ENCODE measurements at places on chromosomes 5 and 9.

- no peak for DNase-seq
These were observed 681 bp upstream of the LHFPL2 start for GRCh38 chr5:78649211-78649695.

GRCh38 chr5:65142511-65143011, 339.2 kb downstream of the ADAMTS6 start:
- DNase-seq = no peak

DNA sequence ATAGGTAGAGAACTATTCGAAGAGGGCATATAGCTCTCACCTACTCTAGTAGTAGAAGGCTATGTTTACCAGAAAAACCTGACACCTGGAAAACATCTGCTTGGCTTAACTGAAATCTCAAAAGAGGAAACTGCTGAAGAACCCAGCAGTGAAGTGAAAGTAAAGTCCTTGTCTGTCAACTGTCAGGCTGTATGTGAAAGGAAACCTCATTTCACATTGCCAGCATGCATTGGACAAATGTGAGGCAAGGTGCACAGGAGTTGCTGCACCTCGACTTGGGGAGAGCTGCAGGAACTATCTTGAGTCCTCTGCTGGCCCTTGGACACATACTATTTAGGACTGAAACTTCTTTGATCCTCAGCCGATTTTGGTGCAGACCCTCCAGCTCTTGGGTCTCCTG, 53.3 kb downstream of the NREP start:
- peak; percentile 33 for DNase-seq

DNA sequence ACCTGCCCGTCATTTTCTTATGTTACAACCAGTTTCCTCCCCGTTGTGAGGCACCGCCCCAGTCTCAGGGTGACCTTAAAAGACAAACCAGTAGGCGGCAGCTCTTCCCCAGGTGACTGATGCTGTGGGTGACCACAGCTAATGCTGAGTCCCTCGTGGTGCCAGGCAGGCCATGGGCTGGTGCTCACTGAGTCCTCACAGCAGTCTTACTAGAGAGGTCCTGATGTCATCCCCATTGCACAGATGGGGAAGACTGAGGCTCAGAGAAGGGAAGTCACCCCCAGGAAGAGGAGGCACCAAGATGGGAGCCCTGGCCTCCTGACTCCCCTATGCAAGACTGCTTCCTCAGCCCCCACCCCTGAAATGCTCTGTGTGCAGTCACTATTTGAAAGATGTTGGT, 978 bp downstream of the CFAP157 start:
- no peak for DNase-seq

DNA sequence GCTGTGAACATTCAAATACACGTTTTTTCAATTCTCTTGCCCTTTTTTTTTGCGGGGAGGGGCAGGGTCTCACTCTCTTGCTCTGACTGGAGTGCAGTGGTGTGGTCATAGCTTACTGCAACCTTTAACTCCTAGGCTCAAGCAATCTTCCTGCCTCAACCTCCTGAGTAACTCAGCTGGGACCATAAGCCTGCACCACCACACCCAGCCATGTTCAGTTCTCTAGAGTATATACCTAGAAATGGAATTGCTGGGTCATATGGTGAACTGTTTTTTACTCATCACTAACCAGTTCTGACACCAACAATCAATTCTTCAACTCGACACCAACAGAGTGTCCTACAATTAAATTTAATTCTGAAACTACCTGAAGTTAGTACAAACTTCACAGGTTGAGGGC, 85.5 kb upstream of the ZNF169 start:
- peak; percentile 41 for DNase-seq

DNA sequence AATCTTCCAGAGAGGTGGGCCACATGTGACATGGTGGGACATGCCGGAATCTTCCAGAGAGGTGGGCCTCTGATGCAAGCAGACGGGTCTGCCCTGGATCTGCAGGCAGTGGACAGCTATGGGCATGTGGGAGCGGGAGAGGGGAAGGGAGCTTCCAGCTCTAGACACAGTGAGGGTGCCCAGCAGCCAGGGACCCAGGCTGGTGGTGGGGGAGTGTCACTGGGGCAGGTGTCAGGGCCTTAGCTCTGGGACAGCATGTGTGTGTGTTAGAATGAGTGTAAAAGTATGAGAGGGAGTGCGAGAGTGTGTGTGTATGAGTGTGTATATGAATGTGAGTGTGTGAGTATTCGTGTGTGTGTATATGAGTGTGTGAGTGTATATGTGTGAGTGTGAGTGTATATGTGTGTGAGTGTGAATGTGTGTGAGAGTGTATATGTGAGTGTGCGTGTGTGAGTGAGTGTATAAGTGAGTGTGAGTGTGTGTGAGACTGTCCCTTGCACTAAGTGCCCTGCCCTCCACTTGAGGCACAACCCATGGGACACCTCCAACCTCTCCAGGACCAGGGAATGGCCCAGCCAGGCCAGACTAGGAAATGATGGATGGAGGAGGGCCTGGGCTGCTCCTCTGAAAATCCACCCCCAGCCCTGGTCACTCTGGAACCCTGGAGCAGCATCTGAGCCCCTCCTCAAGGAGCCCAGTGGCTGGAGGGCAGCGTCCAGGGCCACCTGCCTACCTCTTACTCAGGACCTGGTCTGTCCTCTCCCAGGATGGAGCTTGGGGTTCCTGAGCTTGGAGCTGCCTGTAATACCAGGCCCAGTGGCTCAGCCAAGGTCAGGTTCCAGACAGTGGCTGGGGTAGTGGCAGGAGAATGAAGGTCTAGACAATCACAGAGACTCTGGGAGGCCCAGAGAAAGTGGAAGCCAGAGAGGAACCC, 122.2 kb downstream of the C9orf50 start:
- no peak for DNase-seq

GRCh38 chr9:120901755-120902568, 24.6 kb downstream of the TRAF1 start:
- DNase-seq = no peak

DNA sequence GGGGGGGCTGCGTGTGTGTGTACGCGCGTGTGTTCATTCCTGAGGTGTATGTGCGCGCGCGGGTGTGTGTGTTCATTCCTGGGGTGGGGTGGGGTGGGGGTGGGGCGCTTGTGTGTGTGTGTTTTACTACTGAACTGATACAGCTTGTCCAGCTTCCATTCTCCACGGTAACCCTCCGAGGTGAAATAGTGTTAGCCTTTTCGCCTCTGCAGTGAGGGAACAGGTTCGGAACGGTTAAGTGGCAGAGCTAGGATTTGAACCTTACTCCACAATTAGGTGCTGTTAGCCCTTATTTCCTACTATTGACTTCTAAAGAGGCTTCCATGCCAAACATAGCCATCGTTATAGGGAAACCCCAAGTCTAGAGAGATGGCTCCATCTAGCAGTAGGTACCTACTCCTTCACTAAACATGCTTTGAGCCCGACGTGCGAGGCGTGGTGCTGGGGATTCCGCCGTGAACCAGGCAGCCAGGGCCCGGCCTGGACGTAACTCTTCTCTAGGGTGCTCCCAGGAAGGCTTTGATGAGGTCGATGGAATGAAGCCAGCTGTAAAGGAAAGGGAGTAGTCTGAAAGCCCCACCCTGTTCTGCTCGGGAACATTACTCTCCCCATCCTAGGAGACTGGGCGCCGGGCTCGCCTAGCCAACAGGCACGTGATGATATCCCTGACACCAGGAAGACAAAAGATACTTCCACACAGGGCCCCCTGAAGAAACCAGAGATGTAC, 782 bp upstream of the SKP1 start:
- DNase-seq = peak; percentile 18

DNA sequence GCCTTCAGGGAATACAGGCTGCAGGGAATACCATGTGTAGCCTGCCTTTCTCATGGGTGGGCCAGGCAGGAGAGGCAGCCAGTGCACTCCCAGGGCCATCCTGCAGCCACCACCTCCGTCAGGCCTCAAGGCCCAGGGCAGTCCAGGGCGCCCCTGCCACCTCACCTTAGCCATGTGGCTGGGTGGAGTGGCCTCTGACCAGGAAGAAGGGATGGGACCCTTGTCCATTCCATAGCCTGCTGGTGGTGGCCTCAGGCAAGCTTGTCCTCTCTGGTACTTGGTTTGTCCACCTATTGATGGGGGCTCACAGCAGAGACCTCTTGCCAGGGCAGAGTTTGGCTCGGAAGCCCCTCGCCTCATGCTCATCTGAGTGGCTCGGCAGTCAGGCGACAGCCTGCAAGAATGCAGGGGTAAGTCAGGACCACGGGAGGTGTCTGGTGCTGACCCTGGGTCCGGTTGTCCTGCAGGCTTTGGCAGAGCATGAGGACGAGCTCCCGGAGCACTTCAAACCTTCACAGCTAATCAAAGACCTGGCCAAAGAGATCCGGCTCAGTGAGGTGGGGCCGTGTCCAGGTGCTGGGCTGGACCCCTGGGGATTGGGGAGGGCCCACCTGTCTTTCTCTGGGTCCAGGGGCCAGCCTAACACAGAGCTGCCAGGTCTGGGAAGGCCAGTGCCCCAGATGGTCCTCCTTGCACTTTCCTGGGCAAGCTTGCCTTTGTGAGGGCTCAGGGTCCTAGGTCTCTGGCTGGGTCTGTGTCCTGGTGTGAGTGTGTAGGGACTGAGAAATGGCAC, 82.9 kb downstream of the PHF2 start:
- no peak for DNase-seq

GRCh38 chr5:133460172-133460758, 152.1 kb downstream of the FSTL4 start:
- peak; percentile 17 for DNase-seq

DNA sequence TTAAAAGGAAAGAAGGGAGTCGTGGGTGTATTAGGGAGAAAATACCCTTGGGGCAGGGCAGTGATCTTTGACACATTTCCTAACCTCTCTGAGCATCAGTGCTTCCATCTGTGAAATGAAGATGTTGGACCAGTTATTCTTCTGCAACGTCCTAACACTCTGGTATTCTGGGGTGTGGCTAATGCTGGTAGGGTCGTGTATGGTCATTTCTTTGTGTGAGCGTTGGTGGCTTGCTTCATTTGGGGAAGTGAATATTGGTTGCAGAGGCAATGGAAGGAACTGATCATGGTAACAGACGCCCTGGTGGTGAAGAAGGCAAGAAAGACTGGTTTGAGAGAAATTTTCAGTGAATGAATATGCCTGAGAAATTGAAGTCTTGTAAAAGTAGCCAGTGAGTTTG, 67.9 kb upstream of the TTC23L start:
- DNase-seq = no peak

DNA sequence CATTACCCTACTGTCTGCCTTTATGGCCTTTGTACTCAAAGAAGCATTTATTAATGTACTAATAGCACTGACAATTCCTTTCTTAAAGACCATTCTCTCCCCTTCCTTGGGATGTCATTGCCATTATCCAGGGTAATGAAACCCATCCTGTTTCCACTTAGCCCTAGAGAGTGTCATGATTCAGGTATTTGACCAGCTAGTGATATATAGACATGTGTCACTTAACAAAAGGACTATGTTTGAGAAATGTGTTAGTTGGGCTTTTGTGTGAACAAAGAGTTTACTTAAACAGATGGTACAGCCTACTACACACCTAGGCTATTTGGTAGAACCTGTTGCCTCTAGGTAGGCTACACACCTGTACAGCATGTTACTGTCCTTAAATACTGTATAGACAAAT, 2.0 kb downstream of the ATP6V0E1 start:
- no peak for DNase-seq

DNA sequence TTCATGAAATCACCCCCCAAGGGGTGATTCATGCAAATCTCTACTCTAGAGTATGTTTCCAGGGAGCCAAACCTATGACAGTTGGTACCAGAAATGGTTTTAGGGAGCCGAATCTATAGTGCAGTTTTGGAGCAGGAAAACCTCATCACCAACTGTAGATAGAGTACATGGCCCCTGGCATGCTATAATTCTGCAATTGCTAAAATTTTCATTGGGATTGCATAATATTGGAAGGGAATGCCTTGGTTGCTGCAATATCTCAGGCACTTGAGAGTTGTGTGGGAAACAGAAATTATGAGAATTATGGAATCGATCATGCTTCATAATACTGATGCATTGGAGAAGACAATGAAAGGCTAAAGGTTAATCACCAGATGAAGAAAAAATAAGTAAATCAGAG, 148.2 kb upstream of the PLPPR1 start:
- DNase-seq = no peak

DNA sequence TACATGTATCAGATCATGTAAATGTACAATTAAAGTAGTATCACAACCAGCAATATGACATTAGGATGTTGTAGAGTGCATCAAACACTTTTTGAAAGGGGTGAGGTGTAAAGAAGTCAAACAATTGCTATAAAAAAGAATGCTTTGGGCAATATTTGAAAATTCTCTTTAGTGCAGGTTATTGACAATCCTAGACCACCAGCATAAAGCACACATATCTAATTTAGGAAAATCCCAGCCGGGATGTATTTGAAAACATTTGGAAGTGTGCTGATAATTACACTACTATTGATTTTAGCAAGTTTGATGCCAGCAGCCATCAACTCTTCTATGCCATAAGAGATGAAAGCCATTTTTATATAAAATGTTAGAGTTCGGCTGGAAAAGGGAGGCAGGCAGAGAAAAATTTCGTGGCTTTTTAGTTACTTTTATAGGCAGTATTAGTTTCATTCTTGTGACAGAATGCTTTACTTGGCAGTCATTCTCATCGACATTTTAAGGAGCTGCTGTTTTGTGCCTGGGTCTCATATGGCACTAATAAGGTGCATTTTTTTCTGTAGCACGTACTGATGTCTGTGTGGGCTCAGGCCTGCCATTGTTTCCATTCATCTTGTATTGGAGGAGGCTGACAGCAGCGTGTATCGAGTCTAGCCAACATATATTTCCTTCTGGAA, 285.7 kb downstream of the AOPEP start:
- no peak for DNase-seq

DNA sequence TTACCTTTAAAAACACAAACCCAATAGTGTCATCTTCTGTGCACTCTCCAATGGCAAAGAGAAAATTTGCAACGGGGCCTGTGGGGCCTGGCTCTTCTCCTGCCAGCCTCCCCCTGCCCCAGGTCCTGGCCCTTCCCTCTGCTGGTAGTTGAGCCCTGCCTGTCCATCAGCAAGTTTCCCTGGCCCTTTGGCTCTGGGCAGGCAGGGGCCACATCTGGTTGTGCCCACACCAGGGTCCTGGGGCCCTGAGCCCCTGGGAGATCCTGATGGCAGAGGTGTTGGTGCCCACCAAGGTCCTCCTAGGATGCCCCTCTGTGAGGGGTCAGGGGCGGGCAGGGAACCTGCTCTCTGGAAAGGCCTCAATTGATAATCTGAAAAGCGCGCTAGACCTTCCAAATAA, 157.3 kb downstream of the DAB2IP start:
- no peak for DNase-seq

GRCh38 chr5:150211156-150212030, 21.5 kb downstream of the SLC6A7 start:
- DNase-seq = no peak

DNA sequence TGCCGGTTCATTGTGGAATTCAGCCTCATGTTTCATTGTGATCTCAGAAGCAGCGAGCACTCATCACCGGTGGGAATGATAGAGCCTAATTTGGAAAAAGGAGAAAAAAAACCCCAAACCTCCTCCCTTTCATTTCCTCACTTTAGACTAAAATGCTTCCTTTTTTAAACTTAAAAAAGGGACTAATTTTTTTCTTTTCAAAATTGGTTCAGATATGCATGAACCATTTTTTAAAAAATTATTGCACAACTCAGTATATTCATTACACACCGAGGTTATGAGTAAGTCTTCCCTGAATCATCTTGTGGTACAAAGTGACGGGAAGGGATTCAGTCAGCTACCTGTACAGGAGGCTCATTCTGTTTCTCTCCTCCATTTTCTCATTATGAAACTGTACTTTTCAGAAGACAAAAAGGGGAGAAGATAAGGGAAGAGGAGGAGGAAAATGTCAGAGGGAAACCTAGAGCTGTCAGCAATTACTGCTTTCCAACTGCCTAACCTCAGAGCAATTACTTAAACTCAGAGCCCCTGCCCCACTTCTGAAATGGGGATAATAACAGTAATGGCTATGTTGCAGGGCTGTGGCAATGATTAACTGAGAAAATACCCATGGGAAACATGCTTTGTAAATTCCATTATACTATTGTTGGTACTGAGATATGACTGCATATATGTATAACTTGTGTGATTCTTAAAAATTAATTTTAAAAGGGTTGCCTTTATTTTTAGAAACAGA, 24.0 kb downstream of the GALNT10 start:
- no peak for DNase-seq
